Stimulated activated CD8-positive, alpha-beta memory T cell treated with anti-CD3 and anti-CD28 coated beads, Interleukin-2, amount 100 ng/mL, for 1 hour (primary cell): ENCODE measurements at places on chromosomes 6 and 20.

- no peak for DNase-seq
These were observed 8.1 kb upstream of the ID1 start for GRCh38 chr20:31596831-31597480.

DNA sequence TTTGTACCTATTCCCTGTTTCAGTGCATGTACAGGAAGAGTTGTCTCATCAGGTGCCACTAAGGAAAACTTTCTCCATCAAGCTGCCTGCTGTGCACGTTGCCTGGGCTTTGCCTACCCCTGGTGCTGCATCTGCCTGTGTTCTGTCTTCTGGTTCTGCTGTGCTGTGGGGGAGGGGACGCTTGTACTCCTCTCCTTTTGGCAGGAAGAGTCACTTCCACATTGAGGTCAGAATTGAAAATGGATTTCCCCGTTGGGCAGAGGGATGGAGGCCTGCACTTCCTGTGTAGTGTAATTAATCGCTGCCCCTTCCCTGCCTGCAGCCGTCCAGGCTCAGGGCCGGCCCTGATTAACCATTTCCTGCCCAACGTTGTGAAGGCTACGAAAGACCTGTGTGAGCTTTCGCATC, 153.3 kb downstream of the SCML4 start:
- DNase-seq, result no peak

- no peak for DNase-seq
These were observed 4.5 kb upstream of the SIRPA start for GRCh38 chr20:1890469-1891262.

DNA sequence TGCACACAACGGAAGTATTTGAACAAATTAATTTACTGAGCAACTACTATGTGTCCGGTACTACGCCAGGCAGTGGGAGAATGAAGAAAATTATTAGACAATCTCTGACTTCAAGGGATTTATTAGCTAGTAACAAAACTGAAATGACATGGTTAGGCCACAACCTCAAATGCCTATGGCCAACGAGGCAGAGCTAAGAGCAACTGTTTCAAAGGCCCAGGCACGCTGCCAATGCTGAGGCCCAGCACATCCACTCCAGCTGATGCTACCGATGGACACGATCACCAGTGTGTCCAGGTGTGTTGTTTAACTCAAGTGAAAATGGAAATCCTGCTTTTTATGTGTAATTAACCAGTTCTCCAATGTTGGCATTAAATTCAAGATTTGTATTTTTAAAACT, 420.9 kb downstream of the PRKN start:
- DNase-seq, result no peak

- no peak for DNase-seq
These were observed 12.9 kb upstream of the JARID2 start for GRCh38 chr6:15232836-15233510.

DNA sequence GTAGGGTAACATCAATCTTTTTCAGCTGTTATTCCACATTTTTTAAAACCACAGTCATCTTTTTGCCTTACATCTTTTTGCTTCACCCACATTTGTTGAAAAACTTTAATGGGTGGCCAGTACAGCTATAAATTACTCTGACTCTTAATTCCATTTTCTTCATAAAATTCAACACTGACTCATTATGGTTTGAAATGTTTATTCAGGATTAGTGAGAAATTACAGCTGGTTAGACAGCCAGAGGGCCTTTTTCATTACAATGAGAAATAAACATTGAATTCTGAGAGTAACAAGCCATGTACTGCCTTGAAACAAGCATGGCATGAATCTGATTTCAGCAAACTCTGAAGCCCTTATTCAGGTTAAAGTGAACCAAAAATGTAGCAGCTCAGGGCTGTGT, 19.5 kb downstream of the NDUFAF4 start:
- no peak for DNase-seq

DNA sequence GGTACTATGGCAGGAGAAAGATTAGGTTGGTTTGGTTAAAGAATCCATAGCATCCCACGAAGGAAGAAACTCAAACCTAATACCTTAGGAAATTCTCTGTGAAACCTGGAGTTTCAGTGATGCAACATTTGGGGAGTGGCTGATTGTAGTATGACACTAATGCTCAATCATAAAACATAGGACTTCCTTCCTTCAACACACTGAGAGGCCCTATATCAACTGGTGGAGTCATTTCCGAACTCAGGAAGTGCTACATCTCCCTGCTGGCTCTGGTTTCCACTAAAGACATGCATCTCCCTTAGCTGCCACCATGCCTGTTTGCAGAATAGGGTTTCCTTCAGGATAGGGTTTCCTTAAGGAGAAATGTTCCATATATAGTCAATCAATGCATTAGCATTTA, 5.2 kb upstream of the MANEA start:
- no peak for DNase-seq

DNA sequence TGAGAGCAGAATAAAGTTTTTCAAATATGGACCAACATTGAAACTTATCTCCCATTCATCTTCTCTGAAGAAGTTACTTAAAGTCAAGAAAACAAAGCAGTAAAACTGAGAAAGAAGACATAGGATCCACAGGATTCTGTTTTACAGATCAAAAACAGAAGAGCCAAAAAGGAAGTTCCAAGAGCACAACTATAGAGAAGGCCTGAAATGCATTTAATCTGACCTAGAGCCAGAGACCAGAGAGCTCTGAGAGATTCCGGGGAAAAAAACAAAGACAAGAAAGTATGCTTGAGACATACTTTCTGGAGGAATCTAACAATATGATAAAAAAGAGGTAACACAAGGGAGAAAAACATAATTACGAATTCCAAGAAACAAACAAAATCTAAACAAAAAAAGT, 26.1 kb downstream of the SRPK1 start:
- DNase-seq, result no peak

GRCh38 chr6:26268659-26269402, 96.2 kb upstream of the BTN3A2 start:
- DNase-seq, result no peak

DNA sequence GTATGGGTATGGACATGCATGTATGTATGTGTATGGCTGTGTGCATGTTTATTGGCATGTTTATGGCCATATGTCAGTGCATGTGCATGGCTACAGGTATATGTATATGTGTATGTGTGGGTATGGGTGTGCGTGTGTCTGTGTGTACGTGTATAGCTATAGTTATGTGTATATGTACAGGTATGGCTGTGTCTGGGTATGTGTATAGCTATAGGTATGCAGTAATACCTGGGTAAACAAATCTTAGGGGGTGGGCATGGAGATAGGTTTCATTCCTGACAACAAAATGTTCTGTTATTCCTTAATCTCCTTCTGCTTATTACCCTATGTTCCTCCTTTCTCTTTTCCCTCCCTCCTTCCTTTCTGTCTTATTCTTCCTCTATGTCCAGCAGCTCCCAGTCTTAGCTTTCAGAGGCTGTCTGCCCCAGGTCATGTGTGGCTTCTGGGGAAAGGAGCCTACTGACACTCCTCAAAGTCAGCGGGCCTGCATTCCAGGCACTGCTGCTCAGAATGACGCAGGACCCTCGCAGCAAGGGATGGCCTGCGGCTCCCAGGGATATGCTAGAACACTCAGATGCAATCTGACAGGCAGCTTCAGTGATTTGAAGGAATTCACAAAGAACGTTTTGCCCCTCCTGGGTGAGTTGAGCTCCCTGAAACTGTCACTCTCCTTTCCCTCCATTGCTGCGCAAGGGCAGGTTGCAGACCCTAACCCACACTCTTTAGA, 139.3 kb upstream of the PHACTR1 start:
- no peak for DNase-seq

- no peak for DNase-seq
These were observed 419.3 kb upstream of the HS3ST5 start for GRCh38 chr6:114762145-114762544.

DNA sequence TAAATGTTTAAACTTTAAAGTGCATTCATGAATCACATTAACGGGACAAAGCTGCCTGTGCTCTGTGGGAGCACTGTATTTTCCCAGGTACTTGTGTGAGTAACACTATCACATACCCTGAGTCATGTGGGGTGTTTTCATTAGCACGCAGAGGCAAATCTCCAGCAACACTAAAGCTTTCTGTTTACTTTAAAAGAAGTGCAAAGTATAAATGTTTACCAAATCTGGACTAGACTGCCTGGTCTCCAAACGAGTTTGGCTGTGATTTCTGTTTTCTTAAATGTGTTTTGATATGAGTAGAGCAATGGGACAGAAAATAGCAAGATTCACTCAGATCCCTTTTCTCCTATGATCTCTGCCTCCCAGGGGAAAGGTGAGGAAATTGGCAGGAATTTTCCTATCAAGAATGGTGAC, 28.8 kb upstream of the RIPPLY2 start:
- DNase-seq, result no peak

GRCh38 chr6:169489563-169490245, 212.1 kb downstream of the WDR27 start:
- no peak for DNase-seq

DNA sequence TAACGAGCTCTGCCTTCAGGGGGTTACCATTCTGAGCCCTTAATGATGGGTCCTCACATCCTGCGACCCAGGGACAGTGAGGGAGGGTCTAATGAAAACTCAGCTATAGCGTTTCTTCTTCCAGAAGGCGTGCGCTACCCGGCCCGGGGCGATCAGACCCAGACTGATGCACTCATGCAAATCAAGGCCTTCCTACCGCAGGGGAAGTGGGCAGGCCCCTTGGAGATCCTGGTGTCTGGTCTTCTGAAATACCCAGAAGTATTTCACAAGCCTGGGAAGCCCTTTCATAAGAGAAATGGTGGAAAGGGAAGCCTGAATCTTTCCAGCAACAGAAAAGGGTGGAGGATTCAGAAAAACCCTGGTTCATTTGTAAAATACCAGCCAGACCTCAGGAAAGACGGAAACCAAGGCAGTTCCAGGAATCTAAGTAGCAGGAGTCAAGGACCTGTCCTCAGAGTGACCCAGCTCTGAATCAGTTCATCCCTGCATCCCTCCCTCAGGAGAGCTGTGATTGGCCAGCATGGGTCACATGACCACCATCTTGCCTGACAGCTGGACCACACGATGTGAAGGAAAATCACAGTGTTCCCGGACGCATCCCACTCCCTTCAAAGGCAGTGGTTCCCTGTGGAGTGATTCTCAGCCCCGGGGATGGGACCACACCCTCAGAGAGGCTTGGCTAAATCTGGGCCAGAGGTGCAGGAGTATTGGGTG, 12.7 kb downstream of the BFSP1 start:
- DNase-seq, result no peak

DNA sequence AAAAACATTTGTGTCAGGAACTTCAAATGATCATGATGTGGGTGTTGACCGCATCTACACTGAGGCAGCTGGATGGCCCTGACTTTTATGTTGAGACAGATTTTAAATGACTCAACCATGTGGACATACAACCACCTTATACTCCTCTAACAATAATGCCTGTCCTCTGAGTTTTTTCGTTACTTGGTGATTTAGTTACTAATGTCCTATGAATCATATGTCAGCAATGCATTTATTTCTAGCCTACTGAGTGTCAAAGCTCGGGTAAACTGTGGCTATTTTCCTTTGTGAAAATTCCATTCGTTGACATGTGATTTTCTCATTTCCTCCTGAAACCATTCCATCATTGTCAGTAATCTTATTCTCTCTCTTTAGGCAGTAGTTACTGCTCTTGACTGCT, 38.9 kb upstream of the NKX2-4 start:
- no peak for DNase-seq

DNA sequence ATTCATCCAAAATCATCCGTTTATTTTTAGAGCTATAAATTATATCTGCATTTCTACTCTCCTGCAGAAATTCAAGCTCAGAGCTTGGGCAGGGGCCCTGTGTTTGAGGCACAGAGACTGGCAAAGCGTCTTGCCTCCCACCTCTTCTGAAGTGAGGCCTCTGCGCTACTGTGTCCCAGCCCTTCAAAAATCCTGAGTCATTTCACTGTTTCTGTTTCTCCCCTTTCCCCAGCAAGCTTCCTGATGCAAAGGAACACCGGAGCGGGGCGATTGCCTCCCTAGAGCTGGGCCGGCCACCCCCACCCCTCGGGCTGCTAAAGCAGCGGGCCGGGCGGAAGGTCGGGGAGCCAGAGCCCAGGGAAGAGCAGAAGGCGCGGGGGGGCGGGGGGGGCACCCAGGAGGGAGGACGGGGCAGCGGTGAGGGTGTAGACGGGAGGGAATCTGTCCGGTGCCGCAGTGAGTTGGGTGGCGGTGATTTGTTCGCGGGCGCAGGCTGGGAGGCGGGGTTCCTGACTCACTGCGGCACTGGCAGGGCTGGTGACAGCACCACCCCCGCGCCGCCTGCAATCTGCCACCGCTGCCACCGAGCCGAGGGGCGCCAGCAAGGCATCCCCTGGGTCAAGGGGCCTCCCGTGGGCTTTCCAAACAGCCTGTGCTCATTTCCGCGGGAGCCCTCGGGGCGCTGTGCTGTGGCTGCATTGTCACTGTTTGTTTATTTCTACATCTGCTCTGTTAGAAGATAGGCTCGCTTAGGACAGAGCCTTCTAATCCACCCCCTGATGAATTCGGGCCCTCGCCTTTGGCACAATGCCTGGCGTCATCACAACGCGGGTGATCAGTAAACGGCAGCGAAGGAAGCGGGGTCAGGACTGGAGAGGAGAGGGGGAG, 46.5 kb upstream of the SNAP25 start:
- no peak for DNase-seq

- no peak for DNase-seq
These were observed 996.8 kb downstream of the KIF16B start for GRCh38 chr20:15576411-15576810.

- no peak for DNase-seq
These were observed 21.3 kb upstream of the OPRM1 start for GRCh38 chr6:154017786-154018185.

GRCh38 chr6:34094474-34095135, 51.3 kb downstream of the GRM4 start:
- DNase-seq, result no peak

DNA sequence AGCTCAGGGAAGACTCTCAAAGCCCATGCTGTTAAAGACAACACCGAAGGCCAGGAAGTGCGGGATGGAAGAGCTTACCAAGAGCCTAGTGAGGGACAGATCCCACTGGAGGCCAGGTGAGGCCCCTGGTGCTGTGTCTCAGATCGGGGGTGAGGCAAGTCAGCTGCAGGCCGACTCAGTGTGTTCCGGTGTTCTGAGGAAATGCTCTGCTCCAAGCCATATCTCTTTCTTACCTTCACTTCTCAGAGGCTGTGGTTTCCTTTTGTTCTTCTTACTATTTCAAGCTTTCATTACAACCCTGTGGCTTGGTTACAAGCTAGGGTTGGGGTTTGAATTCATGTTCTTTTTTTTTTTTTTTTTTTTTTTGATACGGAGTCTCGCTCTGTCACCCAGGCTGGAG, 114.3 kb upstream of the ZFP64 start:
- no peak for DNase-seq
